Common myeloid progenitor, CD34-positive (primary cell): ENCODE measurements at places on chromosomes 6 and 20.

DNA sequence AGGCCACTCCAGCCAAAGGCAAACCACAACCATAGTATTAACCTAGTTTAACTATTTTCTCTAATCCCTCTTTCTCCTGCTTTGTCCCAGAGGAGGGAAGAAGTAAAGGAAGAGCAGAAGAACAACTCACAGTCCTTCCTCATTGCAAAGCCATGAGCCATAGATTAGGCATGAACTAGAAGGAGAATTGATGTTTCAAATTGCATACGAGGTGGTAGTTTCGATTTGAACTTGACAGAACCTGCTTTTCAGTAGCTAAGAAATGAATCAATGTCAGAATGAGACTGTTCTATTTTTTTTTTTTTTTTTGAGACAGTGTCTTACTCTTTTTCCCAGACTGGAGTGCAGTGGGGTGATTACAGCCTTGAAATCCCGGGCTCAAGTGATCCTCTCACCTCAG lies 48.3 kb downstream of the PROKR2 start:
- DNase-seq = no peak

GRCh38 chr20:6851136-6851535 lies 83.7 kb downstream of the BMP2 start:
- no peak for DNase-seq

- no peak for DNase-seq
Observed at GRCh38 chr6:157104803-157105202, 218.5 kb downstream of the TMEM242 start.

DNA sequence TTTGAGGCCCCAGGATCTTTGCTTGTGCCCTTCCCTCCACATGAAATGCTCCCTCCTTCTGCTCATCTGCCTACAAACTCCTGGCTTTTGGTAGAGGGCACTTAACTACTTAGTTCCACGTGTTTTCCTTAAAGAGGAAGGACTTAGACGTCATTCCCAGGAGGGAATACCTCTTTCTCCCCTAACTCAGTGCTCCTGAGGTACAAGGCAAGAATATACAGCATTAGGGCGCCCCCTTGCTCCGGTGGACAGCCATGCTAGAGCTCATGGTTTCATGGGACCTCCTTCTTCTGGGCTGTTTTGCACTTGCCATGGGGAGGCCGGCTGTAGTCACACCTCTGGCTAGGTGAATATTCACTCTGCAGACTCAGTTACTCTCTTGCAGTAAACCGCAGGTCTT lies 93.8 kb upstream of the LY86 start:
- DNase-seq = peak; percentile 66

- no peak for DNase-seq
Observed at GRCh38 chr20:17679941-17680835, 1.9 kb downstream of the RRBP1 start.

DNA sequence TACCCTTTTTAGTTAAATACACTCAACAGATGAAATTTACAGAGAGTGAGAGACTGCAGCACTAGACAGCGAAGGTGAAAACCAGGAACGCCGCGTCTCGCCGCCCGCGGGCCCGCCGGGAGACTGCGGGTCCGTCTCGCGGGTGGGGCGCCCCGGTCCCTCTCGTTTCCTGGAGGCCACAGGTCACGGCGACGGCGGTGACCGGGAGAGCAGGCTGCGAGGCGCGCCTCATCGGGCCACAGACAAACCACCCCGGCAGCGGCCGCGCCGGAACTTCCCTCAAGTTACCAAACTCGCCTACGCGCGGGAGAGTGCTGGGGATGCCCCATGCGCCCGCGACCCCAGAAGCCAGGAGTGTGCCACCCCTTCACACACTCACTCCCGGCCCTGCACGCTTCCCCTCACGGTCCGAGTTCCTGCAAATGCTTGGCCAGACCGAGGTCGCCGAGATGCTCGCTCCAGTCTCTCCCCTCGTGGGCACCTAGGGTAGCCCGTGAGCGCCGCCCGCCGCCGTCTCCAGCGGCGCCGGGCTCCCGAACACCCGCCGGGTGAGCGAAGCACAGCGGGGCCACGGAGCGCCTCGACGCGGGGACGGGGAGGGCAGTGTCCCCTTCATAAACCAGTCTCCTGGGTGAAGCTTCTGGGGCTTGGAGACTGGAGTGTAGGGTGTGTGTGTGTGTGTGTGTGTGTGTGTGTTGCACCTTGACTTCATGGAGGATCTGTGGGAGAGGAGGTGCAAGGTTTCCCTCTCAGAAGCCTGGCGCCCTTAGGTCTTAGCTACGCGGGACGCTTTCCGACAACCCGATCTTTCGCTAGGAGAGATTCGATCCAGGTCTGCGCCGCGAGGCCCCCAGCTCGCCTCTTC lies 1.4 kb downstream of the BACH2 start:
- no peak for DNase-seq

- DNase-seq = no peak
Observed at GRCh38 chr6:145964948-145965366, 799 bp upstream of the SHPRH start.

DNA sequence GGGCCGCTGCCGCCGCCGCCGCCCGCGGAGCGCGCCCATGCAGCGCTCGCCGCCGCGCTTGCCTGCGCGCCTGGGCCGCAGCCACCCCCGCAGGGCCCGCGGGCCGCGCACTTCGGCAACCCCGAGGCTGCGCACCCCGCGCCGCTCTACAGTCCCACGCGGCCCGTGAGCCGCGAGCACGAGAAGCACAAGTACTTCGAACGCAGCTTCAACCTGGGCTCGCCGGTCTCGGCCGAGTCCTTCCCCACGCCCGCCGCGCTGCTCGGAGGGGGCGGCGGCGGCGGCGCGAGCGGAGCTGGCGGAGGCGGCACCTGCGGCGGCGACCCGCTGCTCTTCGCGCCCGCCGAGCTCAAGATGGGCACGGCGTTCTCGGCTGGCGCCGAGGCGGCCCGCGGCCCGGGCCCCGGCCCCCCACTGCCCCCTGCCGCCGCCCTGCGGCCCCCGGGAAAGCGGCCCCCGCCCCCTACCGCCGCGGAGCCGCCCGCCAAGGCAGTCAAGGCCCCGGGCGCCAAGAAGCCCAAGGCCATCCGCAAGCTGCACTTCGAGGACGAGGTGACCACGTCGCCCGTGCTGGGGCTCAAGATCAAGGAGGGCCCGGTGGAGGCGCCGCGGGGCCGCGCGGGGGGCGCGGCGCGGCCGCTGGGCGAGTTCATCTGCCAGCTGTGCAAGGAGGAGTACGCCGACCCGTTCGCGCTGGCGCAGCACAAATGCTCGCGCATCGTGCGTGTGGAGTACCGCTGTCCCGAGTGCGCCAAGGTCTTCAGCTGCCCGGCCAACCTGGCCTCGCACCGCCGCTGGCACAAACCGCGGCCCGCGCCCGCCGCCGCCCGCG lies 730 bp downstream of the INSM1 start:
- peak; percentile 39 for DNase-seq

DNA sequence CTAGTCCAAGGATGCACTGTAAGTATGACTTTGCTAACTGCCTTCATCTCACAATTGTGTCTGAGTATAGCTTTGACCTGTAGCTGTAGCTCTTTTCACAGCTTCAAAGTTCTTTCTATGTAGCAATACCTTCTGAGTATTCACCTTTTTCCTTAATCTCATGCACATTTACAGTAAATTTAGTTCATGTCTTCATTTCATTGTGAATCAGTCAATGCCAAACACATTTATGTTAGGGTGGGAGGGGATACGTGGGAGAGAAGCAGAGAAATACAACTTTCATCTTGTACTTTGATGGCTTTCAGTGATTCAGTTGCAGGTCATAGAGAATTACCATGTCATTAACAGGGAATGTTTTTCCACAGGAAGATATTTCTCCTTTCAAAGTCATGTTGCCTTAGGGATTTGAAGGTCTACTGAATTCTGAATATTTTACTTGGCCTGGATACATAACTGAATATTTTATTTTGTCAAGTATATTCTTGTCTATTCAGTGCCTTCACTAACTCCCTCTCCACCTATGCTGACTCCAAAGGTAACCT lies 119.2 kb downstream of the TINAG start:
- no peak for DNase-seq

DNA sequence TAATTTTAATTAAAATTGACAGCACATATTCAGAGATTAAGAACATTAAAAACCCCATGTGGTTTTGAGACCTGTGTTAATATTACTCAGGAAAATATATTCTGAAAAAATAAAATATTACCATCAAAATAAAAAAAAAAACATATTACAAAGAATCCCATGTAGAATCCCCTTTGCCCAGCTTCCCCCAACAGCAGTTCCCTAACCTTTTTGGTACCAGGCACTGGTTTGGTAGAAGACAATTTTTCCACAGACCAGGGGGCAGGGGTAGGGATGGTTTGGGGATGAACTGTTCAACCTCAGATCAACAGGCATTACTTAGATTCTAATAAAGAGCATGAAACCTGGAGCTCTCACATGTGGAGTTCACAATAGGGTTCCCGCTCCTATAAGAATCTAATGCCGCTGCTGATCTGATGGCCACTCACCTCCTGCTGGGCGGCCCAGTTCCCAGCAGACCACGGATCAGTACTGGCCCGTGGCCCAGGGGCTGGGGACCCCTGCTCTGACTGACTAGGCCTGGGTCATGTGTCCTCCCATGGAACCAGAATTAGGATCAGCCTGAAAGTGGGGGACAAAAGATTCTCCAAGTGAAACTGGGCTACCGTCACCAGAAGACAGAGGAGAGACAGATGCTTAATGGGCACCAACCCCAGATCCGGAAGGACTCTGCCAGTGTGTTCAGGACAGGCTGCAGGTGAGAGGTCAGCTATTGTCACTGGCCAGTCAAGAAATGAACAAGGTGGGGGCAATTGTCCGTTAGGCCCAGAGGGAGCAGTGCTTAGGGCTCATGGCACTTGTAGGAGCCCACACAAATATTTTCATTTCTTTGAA lies 235.5 kb downstream of the PREX1 start:
- no peak for DNase-seq

- DNase-seq = no peak
Observed at GRCh38 chr20:57155415-57155814, 111.0 kb downstream of the BMP7 start.

GRCh38 chr6:96611342-96611991 lies 48.5 kb downstream of the FHL5 start:
- DNase-seq = no peak

- no peak for DNase-seq
Observed at GRCh38 chr6:32645047-32645703, 8.0 kb downstream of the HLA-DQA1 start.

GRCh38 chr20:6299456-6299855 lies 176.6 kb upstream of the FERMT1 start:
- no peak for DNase-seq

GRCh38 chr6:15763837-15764236 lies 101.0 kb upstream of the DTNBP1 start:
- no peak for DNase-seq

- peak; percentile 80 for DNase-seq
Observed at GRCh38 chr6:31712296-31712695, 2.9 kb upstream of the LY6G6D start.

GRCh38 chr6:157539421-157539822 lies 158.4 kb downstream of the ZDHHC14 start:
- no peak for DNase-seq

DNA sequence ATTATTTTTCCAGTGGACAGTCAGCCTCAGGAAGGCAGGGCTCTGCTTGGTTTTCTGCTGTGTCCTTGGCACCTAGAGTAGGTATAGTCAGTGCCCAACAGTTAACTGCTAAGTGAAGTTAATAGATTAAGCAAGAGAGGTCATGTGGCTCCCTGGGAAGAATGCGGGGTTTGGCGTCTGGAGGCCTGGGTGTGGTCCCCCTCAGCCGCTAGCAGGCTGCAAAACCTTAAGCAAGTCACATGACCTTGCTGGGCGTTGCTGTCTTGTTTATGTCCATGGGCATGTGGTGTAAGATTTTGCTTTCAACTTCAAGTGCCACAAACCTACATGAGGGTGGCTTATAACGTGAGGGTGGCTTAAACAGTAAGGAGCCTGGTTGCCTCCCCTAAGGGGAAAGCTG lies 75.5 kb upstream of the SCP2D1 start:
- peak; percentile 39 for DNase-seq

DNA sequence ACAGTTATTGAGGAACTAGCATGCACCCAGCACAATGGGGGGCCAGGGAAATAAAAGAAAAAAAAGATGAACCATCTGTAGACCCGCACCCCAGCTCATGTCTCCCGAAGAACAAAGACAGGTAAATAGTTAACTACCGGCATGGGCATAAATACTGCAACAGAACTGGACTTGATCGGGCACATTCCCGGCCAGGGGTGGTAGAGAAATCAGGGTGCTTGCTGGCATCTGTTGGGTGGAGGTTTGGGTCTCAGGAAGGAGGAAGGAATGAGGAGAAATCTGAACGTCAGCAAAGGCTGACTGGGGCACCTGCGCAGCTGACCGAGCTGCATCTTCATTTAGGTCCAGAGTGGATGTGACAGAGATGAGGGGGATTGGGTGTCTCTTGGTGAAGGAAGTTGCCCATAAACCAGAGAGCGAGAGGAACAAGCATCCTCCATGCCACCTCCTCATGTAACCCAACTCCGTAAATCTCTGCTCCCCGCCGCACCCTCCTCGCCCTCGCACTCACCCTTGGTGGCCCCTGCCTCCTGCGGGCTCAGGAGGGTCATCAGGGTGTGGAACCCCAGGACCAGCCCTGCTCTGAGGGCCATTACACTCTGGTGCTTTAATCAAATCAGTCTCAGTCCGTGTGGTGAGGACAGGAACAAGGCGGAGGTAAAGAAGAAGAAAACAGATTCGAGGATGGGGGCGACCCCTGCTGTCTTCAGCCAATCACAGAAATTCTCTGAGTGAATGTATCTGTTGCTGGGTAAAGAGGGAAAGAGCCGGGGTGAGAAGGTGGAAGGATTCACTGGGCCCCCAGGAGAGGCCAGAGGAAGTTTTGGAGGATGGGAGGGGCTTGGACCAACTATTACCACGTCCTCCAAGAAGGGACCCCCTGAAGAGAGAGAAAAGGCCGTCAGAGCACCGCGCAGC lies at the start of gene HLA-DOA:
TSS of gene HLA-DOA (minus strand) at position 648 of the 918 bp plus-strand sequence.
- DNase-seq = peak; percentile 67

DNA sequence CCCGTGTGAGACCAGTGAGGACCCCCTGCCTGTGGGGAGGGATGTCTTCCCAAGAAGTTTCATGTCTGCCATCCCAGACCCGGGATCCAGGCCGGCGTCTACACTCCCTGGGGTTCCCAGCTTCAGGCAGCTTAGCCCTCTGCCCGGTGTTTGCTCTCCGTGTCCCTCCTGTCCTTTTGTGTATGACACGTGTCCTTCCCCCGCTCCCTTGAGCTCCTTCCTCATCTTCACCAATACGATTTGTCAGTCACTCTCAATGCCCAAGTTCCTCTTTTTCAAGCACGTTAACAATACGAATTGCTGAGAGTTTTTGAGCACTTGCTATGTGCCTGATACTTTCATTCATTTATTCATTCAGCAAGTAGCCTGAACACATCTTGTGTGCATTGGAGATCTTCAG lies 115.6 kb upstream of the PTPN1 start:
- peak; percentile 86 for DNase-seq

DNA sequence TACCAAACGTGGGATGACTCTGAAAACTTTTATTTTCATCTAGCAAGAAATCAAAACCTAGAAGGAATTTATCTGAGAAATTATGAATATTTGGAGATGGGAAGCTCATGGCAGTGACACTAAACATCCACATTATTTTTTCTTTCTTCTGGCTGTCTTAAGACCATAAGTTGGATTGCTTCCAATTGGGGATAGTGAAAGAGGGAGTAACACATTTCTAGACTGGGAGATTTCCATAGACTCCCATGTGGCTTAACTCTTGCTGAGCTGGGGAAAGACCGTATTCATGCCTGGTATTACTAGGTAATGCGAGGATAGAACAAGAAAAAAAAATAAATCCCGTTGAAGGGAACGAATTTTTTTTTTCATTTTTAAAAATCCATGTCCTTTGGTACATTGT lies 120.0 kb downstream of the UTRN start:
- no peak for DNase-seq
